ENCODE measurements at places on chromosomes 2 and 18. TPM values are rescaled to one million over a fixed set of nuclear protein-coding genes. Genes with fewer than 3 reads are reported as not detected.
A peak's percentile ranks its signal among the peaks of the same experiment; 100 is the strongest.

- peak; percentile 26 for DNase-seq
These were observed 1.2 kb upstream of the OTX1 start for GRCh38 chr2:63049211-63049969.

GRCh38 chr2:231939022-231939421 lies 12.8 kb upstream of the NPPC start:
- DNase-seq, result no peak

RUFY4 gene
- not detected for total RNA-seq

DNA sequence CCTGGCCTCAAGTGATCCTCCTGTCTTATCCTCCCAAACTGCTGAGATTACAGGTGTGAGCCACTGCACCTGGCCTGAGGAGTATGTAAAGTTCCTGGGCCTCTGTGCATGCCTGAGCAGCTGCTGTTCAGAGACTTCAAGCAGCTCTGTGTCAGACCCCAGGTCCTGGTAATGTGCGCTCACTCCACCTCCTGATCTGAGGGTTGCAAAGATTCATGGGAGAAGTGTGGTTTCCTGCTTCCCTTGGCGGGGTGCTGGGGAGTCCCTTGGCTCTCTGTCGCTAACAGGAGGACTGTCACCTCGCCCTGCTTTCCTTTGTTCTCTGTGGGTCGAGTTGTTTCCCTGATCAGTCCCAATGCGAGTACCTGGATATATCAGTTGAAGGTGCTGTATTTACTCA lies 8.6 kb upstream of the IL36A start:
- no peak for DNase-seq

- no peak for DNase-seq
These were observed 449.9 kb downstream of the LRATD1 start for GRCh38 chr2:15082105-15083058.

LYG2 gene
- not detected for total RNA-seq

GRCh38 chr2:71796174-71796593 lies 342.8 kb downstream of the DYSF start:
- no peak for DNase-seq

RAPH1 gene
- total RNA-seq, result 6.8 TPM

GRCh38 chr2:20052861-20053281 lies 1.4 kb upstream of the LAPTM4A start:
- DNase-seq, result peak; percentile 74

GRCh38 chr2:30362468-30363081 lies 84.5 kb upstream of the LCLAT1 start:
- DNase-seq, result no peak

DNA sequence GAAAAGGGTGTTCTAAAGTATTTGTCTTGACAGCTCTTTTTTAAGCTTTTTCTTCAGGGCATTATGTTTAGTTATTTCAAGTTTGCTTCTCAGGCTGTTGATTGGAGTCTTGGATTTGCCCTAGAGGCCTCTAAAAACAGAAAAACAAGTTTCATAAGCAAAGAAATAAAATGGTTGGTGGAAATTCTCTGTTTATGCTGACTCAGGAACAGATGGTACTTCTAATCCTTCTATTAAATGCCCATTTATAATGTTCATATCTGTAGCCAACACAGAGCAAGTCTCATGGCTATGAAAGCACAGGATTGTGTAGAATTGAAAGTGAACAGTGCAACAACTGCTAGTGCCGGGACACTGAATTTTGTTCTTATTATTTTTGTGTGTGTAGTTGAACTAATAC lies 60.4 kb downstream of the KCNJ3 start:
- no peak for DNase-seq

DNA sequence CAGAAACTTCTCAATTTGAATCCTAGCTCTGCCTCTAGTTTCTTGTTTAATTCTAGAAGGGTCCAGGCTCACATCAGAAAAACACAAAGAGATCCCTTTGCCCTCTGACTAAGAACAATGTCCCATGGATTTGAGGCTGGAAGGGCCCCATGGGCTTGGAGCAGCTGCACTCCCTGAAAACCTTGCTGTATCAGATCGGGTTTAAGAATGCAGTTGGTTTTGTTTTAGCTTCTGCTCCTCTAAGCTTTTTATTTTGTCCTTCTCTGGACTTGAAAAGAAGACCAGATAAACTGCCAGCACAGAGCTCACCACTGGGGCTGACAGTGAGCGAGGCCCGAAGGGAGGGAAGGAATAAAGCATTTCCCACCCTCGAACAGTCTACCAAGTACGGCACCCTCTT lies 69.2 kb upstream of the WIPF1 start:
- no peak for DNase-seq

SCN9A gene
- total RNA-seq, result 0.38 TPM

DNA sequence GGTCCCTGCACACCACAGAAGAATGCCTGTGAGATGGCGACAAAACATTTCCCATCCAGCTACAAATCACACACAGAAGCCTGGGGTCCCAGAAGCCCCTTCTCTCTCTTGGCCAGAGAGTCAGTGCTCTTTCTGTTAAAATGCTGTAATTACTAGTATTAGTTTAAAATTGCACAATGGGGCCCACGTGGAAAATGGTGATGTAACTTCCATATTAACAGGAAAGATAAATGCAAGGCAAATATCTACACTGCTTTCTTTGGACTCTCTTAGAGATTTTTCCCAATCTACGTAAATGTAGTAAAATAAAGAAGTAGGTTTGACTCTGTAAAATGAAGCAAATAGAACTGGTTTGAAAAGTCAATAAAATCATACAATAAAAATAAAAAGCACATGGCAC lies 113.9 kb upstream of the TFCP2L1 start:
- DNase-seq, result no peak

NXPH2 gene
- total RNA-seq, result not detected

TCF4 gene
- 0.58 TPM for total RNA-seq

- no peak for DNase-seq
These were observed 123.3 kb upstream of the CWC22 start for GRCh38 chr2:180130403-180130802.

DNA sequence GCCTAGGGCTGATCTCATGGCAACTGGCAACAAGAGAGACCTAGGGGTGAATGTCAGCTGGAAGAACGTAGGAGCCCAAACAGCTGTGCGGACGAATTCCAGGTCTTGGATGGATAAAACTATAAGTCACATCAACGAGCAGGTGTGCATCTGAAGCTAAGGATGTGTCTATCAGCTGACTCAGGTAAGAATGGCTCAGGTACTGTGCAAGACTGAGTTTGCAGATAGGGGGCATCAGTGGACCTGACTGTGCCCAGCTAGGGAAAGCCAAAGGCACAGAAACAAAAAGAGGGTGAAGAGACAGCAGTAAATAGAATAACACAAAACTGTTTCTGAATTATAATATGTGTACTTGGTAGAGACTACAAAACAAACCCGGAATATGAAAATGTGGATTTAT lies 357.3 kb downstream of the ZEB2 start:
- peak; percentile 58 for DNase-seq

SLC5A7 gene
- total RNA-seq, result not detected

DNA sequence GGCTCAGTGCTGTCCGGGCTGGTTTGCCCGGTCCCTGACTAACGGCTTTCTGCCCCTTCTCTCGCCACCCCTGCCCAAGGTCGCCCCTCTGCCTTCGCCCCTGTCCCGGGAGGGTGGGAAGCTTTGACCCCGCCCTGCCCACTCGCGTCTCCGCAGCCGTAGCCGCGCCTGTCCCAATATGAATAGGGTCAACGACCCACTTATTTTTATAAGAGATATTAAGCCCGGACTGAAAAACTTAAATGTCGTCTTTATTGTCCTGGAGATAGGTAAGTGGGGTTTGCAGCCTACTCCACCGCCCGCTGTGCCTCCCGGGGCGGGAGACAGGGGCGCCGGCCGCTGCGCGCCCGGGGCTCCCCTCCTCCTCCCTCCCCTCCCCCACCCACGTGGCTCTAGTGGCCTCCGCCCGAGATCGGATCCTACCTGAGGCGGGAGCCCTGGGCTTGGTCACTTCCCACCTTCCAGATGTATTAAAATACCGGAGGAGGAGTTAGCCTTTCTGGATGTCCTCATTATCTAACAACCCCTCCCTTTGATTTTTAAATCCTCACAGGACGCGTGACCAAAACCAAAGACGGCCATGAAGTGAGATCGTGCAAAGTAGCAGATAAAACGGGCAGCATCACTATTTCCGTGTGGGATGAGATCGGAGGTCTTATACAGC lies 633 bp downstream of the NABP1 start:
- DNase-seq, result peak; percentile 65

DNA sequence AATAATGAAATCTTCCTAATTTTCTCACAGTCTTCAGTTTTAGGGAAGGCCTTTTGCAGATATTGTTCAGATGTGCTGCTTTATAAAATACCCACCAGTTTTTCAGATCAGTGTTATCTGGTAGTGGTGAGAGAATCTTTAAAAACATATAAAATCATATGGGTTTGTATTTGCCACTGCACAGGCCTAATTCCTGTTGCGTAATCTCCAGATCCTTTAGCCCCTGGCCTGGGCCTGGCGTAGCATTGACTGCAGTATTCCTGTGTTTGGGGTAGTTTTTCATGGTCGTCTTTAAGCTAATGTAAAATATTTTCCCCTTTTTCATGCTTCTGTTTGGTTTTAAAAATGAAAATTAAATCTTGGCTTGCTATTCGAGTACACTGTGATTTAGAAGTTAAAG lies 43.2 kb downstream of the TSHZ1 start:
- DNase-seq, result no peak

- no peak for DNase-seq
These were observed 287.9 kb upstream of the HNMT start for GRCh38 chr2:137676346-137676745.

GRCh38 chr18:68427951-68428401 lies 286.9 kb downstream of the TMX3 start:
- no peak for DNase-seq

HOXD13 gene
- 1.4 TPM for total RNA-seq

DES gene
- total RNA-seq, result 0.63 TPM

DNA sequence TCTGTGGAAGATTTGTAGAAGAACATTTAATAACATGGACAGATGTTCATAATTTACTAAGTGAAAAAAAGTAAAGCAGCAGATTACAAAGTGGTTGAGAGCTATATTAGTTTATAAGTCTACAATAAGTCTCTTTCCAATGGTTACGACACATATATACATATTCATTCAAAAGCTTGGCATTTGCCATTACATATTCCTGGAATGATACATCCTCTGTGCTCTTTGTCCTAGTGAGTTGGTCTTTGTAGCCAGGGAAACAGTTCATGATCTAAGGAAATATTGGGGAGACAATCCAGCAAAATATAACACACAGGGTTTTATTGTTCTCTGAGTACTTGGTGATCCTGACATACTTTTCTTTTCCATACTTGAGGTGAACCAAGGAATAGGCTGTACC lies 32.5 kb upstream of the SOS1 start:
- DNase-seq, result no peak

RTP5 gene
- not detected for total RNA-seq

Data from HT-29 (cell line).